ENCODE measurements at places on chromosomes 11 and 22. TPM values are rescaled to one million over a fixed set of nuclear protein-coding genes. Genes with fewer than 3 reads are reported as not detected.
A peak's percentile ranks its signal among the peaks of the same experiment; 100 is the strongest.

GRCh38 chr22:37230673-37231405 lies 13.2 kb downstream of the RAC2 start:
- no peak for DNase-seq

Gene PLCB3
- total RNA-seq: 130 TPM

- no peak for DNase-seq
Observed at GRCh38 chr22:23791738-23792645, 5.2 kb downstream of the SMARCB1 start.

- DNase-seq: no peak
Observed at GRCh38 chr11:16028419-16028818, 327.9 kb downstream of the SOX6 start.

DNA sequence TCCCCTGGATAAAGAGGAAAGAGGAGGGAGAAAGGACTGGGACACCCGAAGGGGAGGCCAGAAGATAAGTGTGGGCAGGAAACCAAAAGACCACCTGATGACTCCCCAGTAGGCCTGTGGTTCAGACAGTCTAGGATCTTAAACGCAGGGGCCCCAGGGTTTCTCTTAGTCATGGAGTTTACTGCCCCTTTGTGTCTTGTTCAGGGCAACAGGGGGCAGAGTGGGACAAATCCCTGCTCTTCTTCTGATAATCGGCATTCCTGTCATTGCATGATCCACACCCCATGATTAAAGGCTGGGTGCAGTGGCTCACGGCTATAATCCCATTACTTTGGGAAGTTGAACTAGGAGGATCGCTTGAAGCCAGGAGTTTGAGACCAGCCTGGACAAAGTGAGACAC lies 4.7 kb upstream of the TMPRSS13 start:
- DNase-seq: no peak

DNA sequence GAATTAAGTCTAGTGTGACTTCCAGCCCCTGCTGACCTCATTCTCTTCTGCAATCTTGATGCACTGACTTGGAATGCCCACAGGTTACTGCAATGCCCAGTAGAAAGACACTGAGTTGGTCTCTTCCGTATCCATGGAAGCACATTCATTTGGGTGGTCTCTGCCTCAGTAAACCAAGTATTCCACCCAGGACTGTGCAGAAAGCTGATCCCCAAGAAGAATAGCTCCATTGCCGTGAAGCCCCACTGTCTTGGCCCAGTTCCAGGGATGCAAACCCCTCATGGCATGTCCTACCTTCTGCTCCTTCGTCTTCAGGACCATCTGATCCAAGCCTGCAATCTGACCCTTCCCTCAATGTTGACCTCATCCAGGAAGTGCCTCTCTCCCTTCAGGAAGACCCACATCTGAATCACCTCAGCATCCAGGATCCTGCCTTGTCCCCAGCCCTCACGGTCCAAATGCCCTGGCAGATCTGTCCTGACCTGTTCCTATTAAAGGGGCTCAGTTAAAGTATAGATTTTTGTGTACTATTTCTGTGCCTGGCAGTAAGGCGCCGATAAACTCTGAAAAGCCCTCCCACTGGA lies 425.8 kb downstream of the SOX6 start:
- no peak for DNase-seq

GRCh38 chr22:39169797-39170466 lies 17.5 kb upstream of the CBX7 start:
- DNase-seq: no peak

- no peak for DNase-seq
Observed at GRCh38 chr11:45354976-45355705, 69.0 kb upstream of the SYT13 start.

DNA sequence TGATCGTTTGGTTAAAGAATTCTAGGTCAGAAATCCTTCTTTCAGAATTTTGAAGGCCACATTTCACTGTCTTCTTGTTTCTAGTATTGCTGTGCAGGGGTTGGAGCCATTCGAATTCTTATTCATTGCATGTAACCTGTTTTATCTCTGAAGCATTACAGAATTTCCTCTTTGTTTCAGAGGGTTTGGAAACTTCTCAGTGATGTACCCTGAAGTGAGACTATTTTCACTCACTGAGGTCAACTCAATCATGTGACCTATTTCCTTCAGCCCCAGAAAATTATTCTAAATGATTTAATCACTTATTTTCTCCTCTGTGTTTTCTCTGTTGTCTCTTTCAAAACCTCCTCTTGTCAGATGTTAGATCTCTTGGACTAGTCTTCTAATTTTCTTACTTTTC lies 147.8 kb downstream of the ENTHD1 start:
- no peak for DNase-seq

- DNase-seq: no peak
Observed at GRCh38 chr11:130549393-130549999, 101.1 kb downstream of the ADAMTS15 start.

Gene TPBGL
- not detected for total RNA-seq

GRCh38 chr11:47587723-47588326 lies 1.3 kb downstream of the FAM180B start:
- DNase-seq: no peak

Gene JOSD1
- total RNA-seq: 60.5 TPM

Gene CCND1
- 151 TPM for total RNA-seq

Gene JHY
- 0.26 TPM for total RNA-seq

Gene OR8D1
- not detected for total RNA-seq

DNA sequence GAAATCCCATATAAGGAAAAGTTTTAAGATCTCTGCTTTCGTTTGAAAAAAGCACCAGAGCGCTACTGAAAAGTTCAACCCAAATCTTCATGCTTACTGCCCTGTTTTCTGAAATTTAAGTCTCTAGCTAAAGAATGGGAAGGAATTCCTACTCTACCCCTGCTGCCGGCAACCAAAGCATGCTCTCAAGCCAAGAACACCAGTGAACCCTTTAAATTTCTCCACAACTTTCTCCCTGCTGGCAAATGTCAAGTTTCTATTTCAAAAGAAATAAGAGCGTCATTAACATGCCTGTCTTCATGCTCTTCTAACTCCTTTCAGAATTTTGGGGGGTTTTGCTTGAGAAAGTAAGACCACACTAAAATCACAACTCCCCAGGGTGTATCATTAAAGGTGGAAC lies 6.8 kb upstream of the SMCO4 start:
- no peak for DNase-seq

GRCh38 chr11:1237851-1238250 lies 15.0 kb downstream of the MUC5B start:
- DNase-seq: no peak

DNA sequence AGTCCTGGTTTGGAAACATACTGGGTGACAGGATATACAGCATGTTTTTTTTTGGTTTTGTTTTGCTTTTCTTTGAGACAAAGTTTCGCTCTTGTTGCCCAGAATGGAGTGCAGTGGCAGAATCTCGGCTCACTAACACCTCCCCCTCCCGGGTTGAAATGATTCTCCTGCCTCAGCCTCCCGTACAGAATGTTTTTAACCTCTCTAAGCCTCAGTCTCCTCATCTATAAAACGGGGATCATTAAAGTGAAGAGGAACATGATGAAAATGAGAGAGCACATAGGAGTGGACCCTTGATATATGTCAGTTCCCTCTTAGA lies 28.1 kb upstream of the SCARF2 start:
- DNase-seq: no peak

GRCh38 chr11:118610773-118611432 lies 3.5 kb downstream of the PHLDB1 start:
- DNase-seq: peak; percentile 89

Gene OR4D5
- total RNA-seq: not detected
